Hematopoietic multipotent progenitor cell treated with erythropoietin and hydrocortisone succinate and interleukin-3 and kit ligand, for 17 days (in vitro differentiated cells): ENCODE measurements at places on chromosomes 12 and 14.
A peak's percentile ranks its signal among the peaks of the same experiment; 100 is the strongest.

- DNase-seq: peak; percentile 30
Observed at GRCh38 chr14:21860172-21860571, 186.6 kb upstream of the OR4E1 start.

DNA sequence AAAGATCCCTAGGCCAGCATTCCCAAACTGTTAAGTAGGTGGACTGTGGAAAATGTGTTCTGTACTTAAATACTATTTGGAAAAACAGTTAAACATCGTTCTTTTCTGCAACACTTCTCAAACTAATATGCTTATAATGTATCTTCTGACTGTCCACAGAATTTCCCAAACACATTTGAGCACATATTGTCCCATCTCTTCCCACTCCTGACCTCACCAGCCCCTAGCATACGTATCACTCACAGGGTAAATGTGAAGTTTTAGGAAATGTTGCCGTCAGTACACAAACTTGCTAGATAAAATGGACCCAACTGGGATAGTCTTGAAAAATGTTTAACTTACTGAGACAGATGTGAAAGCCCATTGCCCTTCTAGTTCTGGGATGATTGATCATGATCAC lies 27.7 kb downstream of the ARID2 start:
- no peak for DNase-seq

DNA sequence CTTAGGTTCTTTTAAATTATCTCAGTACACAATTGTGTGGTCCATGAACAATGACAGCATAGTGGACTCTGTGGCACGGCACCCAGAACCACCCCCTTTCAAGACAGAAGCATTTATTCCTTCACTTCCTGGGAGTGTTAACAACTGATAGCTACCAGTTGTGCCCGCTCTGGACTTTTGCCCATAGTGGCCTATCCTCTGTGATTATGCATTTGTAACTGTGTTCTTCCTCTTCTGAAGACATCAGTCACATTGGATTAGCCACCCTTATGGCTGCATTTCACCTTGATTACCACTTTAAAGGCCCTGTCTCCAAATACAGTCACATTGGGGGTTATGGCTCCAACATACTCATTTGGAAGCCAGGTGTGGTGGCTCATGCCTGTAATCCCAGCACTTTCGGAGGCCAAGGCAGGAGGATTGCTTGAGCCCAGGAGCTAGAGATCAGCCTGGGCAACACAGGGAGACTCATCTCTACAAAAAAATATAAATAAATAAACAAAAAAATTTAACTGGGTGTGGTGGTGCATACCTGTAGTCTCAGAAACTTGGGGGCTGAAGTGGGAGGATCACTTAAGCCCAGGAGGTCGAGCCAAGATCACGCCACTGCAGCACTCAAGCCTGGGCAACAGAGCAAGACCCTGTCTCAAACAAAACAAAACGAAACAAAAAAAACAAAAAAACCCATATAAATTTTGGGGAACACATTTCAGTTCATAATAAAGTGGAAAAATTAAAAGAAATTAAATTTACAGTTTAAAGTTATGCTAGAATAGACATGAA lies 27.6 kb upstream of the PHC1 start:
- DNase-seq: peak; percentile 87

DNA sequence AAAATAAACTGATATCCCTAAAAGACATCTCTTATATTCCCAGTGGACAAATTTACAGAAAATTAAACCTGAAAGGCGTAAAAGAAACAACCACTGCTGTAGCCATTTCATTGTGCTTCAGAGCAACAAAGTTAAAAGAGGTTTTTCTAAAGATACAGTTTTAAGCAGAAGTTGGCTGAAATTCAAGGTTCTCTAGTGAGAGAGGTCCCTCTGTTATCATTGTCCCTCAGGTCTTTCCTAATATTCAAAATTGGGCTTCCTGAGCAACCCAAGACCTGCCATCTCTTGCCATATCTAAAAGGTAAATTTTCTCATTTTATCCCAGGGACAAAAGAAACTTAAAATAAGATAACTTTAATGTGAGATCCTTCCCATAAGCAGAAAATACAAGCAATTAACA lies 10.7 kb upstream of the SOS2 start:
- no peak for DNase-seq

GRCh38 chr12:21911832-21912231 lies 29.4 kb downstream of the ABCC9 start:
- DNase-seq: no peak

DNA sequence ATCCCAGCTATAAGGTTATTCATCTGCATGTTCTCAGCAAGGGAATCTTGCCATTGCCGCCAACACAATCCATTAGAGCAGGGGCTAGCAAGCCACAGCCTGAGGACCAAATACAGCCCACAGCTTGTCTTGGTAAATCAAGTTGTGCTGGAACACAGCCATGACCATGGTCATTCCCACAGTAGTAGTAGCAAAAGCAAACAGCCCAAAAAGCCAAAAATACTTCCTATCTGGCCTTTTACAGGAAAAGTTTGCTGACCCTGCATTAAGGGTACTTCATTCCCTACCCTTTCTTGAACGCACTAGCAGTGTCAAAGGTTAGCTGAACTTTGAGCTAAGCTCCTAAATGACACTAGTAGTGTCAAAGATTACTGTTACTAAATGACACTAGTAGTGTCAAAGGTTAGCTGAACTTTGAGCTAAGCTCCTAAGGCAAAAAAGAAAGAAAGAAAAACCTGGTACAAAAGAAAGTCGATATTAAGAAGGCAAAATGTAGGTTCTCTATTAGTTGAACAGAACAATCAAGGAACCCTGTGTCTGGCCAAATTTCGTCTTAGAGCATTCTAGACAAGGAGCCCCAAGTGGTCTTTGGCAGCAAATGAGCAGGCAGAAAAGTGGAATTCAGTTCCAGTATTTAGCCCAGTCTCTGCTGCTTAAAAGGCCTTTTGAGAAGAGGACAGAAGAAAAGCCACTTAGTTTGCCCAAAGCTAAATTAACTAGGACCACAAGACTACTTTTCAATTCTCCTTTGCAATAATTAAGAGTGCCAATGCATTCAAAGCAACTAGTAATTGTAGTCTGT lies 67.7 kb downstream of the NT5DC3 start:
- DNase-seq: no peak

DNA sequence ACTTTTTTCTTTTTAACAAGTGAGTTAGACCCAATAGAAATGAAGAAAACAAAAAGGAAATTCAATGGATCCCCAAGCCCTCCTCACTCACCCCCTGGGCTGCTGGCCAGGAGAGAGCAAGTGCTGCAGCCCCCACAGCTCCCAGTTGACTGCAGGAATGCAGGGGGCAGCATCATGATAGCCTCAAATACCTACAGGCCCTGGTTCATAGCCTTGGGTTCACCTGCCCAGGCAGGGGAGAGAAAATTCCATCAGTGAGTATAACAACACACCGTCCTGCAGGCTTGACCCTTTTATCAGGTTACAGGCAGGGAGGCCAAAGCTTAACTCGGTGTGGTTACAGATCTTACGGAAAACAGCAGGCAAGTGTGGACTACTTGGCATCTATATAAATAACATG lies 76.3 kb downstream of the PHLDA1 start:
- no peak for DNase-seq

- DNase-seq: no peak
Observed at GRCh38 chr14:43651896-43652295, 855.2 kb downstream of the FSCB start.

DNA sequence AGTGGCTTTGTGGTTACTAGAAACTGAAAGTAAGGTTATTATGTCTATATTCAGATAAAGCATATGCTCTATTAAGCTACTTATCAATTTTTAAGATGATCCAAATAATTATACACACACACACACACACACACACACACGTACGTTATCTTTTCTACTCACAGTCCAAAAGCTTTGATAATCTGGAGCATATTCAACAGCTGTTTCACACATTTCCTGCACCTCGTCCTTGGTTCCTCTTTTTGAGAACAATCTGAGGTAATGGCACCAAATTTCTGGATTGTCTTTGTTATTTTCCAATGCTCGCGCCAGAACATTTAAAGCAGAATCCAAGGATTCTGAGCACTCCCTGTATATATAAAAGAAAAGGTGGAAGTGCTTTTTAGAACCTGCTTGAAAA lies 37.5 kb downstream of the ZFC3H1 start:
- no peak for DNase-seq

GRCh38 chr14:49306152-49306751 lies 279.9 kb downstream of the RPS29 start:
- DNase-seq: no peak

- no peak for DNase-seq
Observed at GRCh38 chr14:101594511-101595148, 33.3 kb downstream of the DIO3 start.

DNA sequence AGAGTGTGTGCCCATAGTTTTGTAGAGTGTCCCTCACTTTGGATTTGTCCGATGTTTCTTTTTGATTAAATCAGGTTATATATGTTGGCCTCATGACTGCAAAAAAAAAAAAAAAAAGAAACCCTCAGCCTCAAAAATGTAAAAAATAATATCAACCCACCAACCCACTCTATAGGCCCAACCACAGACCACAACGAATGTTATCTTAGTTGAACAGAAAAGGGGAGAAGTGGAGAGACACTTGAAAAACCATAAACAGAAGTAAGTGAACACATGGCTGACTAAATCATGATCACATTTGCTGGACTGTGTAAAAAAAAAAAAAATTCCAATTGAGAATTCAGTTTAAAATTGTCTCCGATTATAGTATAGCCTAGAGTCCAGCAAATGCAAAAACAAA lies 45.5 kb upstream of the ST8SIA1 start:
- DNase-seq: no peak

- no peak for DNase-seq
Observed at GRCh38 chr12:94750864-94751263, 100.5 kb upstream of the TMCC3 start.

- peak; percentile 84 for DNase-seq
Observed at GRCh38 chr12:56631790-56632700, 1.9 kb upstream of the BAZ2A start.

- DNase-seq: no peak
Observed at GRCh38 chr14:68103853-68104252, 284.3 kb downstream of the RAD51B start.

- no peak for DNase-seq
Observed at GRCh38 chr14:104011824-104012517, 69.6 kb upstream of the RD3L start.

- no peak for DNase-seq
Observed at GRCh38 chr12:76901628-76902380, 23.0 kb upstream of the CSRP2 start.
